ENCODE measurements at places on chromosomes 2 and 18.

DNA sequence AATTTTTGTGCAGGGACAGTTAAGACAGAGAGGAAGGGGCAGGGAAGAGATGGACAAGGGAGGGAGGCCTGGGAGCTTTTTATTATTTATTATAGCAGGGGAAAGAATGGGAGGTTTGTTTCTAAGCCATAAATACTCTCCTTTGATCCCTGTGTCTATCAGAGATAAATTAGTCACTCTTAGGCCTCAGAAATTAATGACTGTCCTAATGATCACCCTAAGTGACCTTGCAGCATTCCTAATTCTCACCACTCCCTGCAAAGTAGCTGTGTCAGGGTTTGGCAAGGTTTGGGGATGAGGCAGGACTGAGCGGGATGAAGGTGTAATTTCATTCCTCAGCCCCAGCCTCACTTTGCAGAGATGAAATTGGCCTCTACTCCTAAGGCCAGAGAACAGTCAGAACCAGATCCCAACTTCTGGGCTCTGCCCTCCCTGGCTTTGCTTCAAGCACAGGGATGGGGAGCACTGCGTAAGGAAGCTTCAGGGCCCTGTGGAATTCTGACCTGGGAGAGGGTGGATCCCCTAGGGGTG lies 95.0 kb downstream of the TMEM17 start:
- DNase-seq, result no peak

- DNase-seq, result no peak
These were observed 435.9 kb downstream of the TSN start for GRCh38 chr2:122191331-122191730.

- no peak for DNase-seq
These were observed 65.8 kb downstream of the ALPK2 start for GRCh38 chr18:58562999-58563667.

GRCh38 chr2:80943487-80943886 lies 638.9 kb upstream of the LRRTM1 start:
- DNase-seq, result no peak

GRCh38 chr18:13418013-13418710 lies 199.6 kb downstream of the LDLRAD4 start:
- DNase-seq, result no peak

GRCh38 chr2:205439621-205440020 lies 242.7 kb upstream of the NRP2 start:
- DNase-seq, result no peak

GRCh38 chr2:126664234-126664633 lies 8.3 kb downstream of the GYPC start:
- no peak for DNase-seq

GRCh38 chr18:53739700-53740099 lies 484.8 kb downstream of the MBD2 start:
- DNase-seq, result no peak

DNA sequence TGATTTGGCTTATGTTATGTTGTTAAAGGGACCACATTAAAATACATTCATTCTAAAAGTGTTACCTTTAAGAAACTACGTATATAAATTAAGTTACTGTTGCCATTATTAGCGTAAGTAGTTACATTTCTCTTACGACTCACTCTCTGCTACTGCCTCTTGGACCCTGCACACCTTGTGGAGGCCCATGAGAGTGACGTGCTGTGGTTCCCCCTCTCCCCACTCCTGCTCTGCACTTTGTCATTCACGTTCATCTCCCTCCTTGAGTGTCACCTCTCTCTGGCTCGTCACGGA lies 830 bp upstream of the MERTK start:
- DNase-seq, result no peak

GRCh38 chr18:43661570-43661969 lies 384.3 kb upstream of the SYT4 start:
- DNase-seq, result no peak

GRCh38 chr2:194745557-194746146 lies 911.4 kb upstream of the SLC39A10 start:
- no peak for DNase-seq

DNA sequence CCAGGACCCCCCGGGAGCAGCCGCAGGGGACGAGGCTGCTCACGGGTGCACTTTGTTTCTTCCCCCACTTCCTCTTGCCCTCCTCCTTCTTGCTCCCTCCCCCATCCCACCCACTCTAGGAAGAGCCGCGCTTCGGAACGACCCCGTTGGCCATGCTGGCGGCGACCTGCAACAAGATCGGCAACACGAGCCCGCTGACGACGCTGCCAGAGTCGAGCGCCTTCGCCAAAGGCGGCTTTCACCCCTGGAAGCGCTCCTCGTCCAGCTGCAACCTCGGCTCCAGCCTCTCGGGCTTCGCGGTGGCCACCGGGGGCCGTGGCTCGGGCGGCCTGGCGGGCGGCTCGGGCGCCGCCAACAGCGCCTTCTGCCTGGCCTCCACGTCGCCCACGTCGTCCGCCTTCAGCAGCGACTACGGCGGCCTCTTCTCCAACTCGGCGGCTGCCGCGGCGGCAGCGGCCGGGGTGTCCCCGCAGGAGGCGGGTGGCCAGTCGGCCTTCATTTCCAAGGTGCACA lies 1.3 kb downstream of the SP9 start:
- DNase-seq, result no peak

DNA sequence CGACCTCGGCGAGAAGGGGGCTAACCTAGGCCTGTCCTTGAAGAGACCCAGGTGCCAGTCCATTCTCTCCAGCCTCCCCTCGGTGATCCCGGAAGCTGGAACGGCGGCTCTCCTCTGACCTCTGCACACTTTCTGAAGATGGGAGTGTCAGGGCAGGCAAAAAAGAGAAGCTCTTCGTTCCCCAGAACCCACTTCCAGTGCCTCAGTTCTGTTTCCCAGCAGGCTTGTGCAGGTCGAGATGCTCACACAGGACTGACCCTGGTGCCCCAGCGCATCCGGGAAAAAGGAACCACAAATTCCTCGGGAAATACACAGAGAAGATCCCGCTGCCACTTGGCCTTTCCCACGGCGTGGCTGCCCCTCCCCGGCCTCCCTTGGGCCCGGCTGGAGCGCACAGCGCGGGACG lies 681 bp upstream of the PTPN18 start:
- no peak for DNase-seq
